ENCODE measurements at places on chromosomes 1 and 21.

DNA sequence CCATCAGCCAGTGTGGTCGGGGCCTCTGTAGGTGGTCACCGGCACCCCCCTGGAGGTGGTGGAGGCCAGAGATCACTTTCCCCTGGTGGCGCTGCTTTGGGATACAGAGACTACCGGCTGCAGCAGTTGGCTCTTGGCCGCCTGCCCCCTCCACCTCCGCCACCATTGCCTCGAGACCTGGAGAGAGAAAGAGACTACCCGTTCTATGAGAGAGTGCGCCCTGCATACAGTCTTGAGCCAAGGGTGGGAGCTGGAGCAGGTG is 961 bp downstream of the RBM15 start:
- no peak for DNase-seq

DNA sequence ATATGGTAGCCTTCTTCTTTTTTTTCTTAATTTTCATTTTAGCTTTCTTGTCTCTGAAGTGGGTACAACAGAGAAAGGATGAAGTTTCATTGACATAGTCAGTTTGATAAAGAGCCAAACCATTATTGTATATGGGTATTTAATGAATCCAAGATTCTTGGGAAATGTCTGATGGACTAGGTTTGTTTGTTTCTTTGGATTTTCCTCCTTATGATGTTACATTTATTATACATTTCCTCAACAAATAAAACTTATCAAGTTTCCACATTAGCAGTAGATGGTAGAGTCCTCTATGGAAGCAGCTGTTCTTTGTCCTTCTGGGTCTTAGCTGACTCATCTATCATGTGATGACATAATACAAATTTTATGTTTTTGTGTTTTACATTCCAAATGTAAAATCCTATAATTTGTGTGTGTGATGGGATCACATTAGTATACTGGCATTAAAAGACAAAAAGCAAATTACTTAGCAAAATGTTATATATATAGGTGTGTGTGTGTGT is 6.0 kb downstream of the COL24A1 start:
- DNase-seq: no peak

DNA sequence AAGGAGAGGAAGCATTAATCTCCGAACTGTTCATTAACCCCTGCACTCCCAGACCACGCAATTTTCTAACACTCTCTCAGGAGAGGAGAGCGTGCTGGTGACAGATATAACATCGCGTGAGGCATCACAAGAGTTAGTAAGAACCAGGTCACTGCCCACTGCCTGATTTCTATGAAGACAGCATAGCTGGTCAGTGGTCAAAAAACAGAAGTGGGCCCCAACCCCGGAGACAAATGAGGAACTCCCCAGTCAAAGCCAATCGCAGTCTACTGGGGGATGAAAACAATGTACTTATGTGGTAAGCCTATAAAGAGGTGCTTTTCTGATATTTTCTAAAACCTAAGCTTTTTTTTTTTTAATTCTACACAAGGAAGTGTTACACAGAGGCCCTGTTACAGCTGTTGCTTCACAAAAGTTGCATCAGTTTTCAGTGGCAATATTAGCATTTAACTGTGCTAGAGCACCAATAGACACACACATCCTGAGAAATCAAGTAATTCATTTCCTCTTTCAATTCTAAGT is 231.8 kb upstream of the IRF2BP2 start:
- no peak for DNase-seq

DNA sequence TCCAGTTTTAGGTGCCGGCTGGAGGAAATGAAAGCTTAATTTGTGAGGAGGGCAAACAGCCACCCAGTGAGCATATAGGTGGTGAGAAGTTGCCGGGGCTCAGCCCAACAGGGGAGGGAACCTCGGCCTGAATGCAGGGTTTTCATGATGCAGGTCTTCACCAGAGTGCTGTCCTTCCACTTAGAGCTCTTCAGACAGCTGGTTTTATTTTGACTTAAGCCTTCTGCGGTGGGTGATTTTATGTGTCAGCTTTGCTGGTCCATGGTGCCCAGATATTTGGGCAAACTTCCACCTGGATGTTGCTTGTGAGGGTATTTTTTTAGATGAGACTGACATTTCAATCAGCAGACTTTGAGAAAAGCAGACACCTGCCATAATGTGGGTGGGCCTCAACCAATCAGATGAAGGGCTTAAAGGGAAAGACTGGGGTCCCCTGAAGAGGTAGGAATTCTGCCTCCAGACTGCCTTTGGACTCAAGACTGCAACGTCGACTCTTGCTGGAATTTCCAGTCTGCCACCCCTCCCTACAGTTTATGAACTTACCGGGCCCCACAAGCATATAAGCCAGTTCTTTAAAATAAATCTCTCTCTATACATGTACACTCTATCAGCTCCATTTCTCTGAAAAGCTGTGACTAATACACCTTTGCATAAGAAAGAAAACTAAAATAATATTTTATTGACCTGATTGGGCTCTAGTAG is 72.8 kb downstream of the RHOU start:
- DNase-seq: no peak

DNA sequence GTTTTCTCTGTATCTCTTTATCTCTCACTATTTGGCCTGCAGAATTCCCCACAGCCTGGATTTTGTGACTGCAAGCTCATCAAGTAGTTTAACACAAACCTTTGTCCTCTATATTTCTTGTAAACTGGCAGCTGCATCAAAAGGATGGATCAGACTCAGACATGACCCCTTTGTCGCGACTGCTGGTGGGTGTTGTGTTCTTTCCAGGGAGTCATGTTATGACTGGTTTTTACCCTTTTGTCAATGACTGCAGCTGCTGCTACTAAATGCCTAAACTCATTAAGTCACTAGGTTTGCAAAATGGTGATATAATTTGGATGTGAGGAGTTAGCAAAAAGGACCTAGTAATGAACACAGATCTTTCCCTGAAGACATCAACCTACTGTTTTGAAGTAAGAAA is 10.2 kb upstream of the TOMM20 start:
- DNase-seq: no peak

DNA sequence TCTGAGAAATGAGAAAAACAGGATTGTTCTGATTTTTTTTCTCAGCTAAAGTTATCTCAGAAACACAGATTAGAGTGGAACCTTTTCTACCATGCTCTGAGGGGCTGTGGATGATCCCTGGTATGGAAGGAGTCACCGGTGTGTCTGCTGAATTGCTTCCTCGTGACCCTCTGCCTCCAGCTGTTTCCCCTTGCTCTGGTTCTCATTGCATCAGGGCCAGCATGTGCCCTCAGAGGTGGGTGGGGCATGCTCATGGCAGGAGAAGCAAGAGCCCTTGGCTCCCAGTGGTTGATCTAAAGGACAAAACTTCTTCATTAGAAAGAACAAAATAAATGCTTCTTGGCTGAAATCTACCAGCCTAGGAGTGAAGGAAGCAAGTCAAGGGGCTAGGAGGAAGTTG is 183.2 kb upstream of the HMCN1 start:
- no peak for DNase-seq

- no peak for DNase-seq
Observed at GRCh38 chr1:94654031-94654430, 112.5 kb upstream of the F3 start.

Measured in immature natural killer cell (primary cell).